ENCODE measurements at places on chromosomes 2 and 18.
A peak's percentile ranks its signal among the peaks of the same experiment; 100 is the strongest.

GRCh38 chr2:170006587-170007325 lies 171.2 kb upstream of the MYO3B start:
- no peak for DNase-seq

DNA sequence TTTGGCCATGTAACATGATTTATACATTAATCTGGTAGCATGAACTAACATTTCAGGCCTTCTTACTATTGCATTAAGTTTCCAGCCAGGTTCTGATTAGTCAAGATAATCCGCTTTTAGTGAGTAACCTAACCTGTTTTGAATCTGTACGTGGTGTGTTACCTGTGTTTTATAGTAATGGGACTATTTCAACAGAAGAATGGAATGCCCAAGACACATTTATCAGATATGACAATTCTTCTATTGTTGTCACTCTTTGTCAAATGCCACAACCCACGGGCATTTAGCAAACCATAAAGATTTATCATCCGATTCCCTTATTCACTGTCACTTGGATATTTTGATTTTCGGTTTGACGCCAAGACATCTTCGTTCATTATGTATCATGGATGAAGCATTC lies 117.9 kb downstream of the ETAA1 start:
- no peak for DNase-seq

DNA sequence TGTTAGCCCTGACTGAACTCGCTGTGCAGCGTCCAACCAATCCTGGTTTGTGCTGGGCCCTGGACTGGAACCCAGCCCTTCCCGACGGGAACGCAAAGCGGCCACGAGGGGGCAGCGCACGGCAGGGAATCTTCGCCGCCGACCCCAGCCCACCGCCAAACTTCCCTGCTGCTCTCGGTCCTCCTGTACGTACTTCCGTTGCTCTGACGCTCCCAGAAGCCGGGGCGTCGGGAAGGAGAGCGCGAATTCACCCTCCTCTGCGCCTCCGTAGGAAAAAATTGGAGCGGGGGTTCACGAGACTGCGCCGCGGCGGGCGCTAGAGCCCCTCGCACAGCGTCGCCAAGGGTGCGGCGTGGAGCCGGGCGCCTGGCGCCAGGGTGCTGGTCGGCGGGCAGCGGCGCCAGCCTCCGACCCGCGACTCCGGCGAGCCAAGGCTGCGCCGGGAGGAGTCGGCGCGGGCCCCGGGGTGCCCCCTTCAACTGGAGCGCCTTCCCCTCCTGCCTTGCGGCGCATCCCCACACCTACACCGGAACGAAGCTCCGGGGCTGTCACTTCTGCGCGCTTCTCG lies 873 bp upstream of the SH3RF3 start:
- peak; percentile 3 for DNase-seq

DNA sequence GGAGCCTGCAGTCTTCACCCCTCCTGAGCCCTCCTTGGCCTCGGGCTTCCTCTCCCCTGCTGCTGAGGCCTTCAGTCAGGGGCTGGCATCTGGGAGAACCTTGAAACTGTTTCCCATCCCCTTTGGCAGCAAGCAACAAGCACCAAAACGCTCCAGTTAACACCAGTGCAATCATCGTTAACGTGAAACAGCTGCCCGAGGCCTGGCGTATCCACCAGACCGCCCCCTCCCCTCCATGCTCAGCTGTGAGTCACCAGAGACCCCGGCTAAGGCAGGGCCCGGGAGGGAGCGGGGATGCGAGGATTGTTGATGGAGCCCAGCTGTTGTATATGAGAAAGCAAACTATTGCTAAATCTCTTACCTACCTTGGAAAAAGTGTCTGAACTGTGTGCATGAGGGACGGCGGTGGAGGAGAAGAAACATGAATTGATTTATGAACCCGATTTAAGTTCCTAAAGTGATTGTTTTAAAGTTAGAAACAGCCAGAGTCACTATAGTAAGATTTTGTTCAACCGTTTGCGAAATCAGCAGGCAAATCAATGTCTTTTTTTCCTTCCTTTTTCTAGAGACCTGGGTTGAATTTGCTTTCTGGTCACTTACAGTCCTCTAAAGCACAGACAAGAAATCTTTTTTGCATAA lies 5.2 kb downstream of the ZFP36L2 start:
- DNase-seq = no peak

- no peak for DNase-seq
These were observed 167.7 kb downstream of the CAMKMT start for GRCh38 chr2:44529448-44529847.

GRCh38 chr2:9944330-9944758 lies 7.1 kb upstream of the GRHL1 start:
- no peak for DNase-seq

DNA sequence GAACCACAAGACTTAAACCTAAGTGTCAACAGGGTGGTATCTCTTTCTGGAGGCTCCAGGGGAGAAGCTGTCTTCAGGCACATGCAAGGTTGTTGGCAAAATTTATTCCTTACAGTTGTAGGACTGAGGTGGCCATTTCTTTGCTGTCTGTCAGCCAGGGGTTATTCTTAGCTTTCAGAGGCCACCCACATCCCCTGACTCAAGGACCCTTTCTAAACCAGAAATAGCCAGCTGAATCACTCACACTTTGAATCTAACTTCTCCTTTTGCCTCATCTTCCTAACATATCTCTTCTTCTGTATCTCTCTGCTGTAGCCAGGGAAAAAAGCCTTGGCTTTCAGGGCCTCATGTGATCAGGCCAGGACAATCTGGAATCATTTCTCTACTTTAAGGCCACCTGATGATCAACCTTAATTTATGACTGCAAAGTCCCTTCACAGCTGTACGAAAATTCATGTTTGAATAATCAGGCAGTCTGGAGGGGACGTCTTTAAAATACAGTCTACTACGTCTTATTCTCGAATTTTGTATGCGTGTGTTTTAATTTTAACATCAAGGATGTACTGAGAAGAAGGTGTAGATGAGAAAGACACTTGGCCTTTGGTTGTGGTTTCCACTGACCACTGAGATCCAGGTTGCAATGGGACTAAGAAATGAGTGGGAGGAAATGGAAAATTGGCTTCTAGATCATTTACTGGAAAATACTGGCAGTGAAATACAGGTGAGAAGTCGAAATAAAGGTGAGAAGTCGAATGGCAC lies 90.4 kb downstream of the DOCK10 start:
- DNase-seq = no peak
